ENCODE measurements at places on chromosomes 7 and 10.
A peak's percentile ranks its signal among the peaks of the same experiment; 100 is the strongest.

DNA sequence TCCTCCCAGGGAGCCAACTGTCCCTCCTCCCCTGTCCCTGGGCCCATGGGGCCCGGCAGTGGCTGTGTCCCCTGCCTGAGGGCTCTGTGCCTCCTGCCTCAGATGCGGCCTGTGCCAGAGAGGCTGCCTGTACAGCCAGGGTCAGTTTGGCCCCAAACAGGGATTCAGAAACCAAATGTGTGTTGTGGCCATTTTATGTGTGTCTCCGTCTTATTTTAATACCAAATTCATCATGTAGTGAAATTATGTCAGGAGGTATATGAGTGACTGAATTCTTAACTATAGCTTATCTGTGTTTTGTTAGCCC lies 114.8 kb downstream of the NT5C2 start:
- no peak for DNase-seq

DNA sequence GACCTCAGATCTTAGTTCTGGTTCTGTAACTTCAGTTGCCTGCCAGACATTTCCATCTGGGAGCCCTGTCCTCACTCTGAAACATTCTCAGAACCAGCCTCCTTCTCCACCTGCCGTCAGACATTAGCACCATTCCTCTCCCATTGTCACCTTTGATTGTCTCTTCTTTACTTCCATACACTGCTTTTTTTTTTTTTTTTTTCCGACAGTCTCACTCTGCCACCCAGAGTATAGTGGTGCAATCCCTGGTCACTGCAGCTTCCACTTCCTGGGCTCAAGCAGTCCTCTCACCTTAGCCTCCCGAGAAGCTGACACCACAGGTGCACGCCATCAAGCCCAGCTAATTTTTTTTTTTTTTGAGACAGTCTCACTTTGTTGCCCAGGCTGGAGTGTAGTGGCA lies 21.1 kb upstream of the HIPK2 start:
- no peak for DNase-seq

GRCh38 chr7:42552227-42552626 lies 315.2 kb upstream of the GLI3 start:
- DNase-seq: no peak

- no peak for DNase-seq
These were observed 861.1 kb upstream of the ZWINT start for GRCh38 chr10:57222129-57222528.

- DNase-seq: peak; percentile 21
These were observed 3.3 kb downstream of the SKAP2 start for GRCh38 chr7:26861050-26861449.

DNA sequence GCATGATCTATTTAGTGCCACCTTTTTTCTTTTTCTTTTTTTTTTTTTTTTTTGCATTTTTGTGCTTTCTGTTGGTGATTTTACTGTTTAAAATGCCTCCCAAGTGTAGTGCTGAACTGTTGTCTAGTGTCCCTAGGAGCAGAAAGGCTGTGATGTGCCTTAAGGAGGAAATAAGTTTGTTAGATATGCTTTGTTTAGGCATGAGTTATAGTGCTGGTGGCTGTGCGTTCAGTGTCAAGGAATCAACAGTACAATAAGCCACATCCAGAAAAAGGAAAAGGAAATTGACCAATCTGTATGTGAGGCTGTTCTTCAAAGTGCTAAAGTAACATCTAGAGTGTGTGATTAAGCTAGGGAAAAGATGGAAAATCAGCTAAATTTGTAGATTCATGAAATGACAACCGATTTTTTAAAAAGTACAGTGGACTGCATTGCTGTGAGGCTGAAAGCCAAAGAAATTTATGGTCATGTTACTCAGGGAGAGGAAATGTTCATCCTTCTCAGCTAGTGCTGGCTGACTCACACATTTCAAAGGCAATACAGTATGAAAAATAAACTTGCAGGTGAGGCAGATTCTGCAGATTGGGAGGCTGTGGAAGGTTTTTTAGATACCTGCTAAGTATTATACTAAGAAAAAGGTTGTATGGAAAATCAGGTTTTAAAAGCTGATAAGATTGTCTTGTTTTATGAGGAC lies 122.7 kb upstream of the ADCY1 start:
- DNase-seq: no peak
